Activated CD8-positive, alpha-beta memory T cell treated with anti-CD3 and anti-CD28 coated beads, Interleukin-2, amount 10 ng/mL, durations not matched to agents 7 days and 5 days (primary cell): ENCODE measurements at places on chromosomes 5 and 9. TPM values are rescaled to one million over a fixed set of nuclear protein-coding genes. Genes with fewer than 3 reads are reported as not detected.
A peak's percentile ranks its signal among the peaks of the same experiment; 100 is the strongest.

DNA sequence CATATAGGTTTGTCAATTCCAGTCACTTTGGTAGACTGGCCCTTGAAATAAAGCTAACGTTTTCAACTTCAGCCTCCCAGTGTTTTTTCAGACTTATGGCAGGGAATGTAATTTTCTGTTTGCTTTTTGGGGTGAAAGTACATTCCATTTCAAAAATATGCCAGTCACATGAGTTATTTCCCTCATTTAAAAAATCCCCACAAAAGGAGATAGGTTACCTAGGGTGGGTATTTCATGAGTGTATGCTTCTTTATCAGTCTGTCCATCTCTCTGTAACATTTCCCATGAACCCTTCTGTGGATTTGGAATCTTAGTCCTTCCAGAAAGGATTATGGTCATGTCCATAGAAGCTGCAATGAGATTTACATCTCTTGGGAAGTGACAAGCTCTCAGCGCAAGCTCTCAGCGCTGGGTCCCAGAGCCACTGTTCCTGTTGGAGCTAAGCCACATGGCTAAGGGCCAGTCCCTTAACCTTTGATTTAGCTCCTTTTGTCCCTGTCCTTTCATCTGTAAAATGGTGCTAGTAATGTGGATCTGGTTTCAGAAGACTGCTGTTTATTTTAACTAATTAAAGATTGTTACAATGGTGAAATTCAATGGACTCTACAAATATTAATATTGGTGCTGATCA is 294.9 kb downstream of the NR3C1 start:
- peaks cover 6% of the 10 kb centered on the region for H3K36me3 ChIP-seq
- no peak overlapping the region for H3K4me3 ChIP-seq
- H3K27ac ChIP-seq = no peak overlapping the region
- no peaks in the 10 kb centered on the region for H3K27me3 ChIP-seq
- DNase-seq = no peak

DNA sequence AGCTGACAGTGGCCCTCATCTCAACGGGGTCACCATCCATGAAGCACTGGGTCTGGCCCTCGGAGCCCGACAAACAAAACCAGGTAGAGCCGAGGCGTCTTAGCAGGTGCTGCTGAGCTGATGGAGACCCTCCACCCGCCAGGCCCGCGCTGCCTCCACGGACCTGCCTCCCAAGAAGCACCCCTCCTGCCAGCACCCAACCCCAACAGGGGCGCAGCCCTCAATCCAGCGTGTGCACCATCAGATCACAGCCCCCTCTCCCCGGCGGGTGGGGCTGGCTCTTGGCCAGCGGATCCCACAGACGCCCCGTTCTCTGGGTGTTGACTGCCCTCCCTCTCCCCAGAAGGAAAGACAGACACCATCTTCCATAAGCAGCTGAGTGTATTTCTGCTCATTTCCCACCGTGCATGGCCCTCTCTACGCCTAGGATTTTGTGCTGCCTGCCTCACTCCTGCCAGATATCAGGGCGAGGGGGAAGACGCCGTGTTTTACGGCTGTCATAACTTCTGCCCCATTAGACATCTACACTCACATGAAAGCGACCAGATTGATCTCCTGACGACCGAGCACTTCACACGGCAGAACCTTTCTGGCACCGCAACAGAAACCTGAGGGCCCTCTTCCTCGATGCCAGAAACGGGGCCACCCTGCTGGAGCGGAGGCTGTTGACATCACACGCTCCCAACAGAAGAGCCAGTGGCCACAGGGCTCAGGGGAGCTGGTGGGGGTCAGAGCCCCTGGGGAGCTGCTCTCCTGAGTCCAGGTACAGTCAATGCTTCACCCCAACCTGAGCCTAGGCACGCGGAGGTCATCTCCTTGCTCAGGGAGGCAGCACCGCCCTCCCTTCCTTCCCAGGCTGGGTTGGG is 12.4 kb downstream of the NACC2 start:
- no peak overlapping the region for H3K27ac ChIP-seq
- no peak for DNase-seq
- H3K27me3 ChIP-seq = no peaks in the 10 kb centered on the region
- H3K36me3 ChIP-seq = no peaks in the 10 kb centered on the region
- H3K4me3 ChIP-seq = no peak overlapping the region

GRCh38 chr5:55737793-55738192 is at the start of gene DDX4:
Gene DDX4 (plus strand): TSS chr5:55738061. CDS start chr5:55738964, 903 bp downstream.
- peaks cover 16% of the 10 kb centered on the region for H3K27me3 ChIP-seq
- H3K4me1 ChIP-seq = no peaks in the 10 kb centered on the region
- no peak within 1 kb of the TSS for H3K4me3 ChIP-seq
- peaks cover 1% of the 10 kb centered on the region for H3K36me3 ChIP-seq
- DNase-seq = no peak
- no peak within 1 kb of the TSS for H3K27ac ChIP-seq

DNA sequence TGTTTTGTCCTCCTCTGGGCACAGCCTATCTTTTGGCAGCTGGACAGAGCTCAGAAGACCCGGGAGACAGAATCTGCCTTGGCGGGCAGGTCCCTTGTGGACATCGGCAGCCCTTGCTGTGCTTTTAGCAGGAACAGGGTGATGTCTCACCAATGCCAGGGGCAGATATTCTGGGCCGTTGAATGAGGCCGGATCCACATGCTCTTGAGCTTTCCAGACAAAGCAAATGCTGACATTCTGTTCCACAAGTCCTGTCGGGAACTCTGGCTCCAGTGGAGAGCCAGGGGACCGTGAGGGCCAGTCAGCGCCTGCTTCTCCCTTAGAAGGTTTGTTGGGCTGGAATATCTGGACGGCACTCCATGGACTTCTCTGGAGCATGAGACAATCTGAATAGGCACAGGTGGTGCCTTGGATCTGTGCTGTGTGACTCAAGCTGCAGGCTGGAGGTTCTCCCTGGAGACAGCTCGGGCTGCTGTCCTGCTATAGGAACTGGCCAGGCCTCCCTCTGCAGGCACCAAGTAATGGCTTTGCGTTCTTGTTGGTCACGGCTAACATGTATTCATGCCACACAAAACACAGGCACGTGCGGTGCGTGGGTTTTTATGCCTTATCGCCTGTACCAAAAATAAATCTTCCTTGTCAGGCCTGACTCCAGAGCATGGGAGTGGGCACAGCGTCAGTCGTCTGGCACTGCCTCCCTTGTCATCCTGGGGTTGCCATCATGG is 80.3 kb downstream of the GADD45G start:
- H3K36me3 ChIP-seq = no peaks in the 10 kb centered on the region
- no peak for DNase-seq
- H3K27ac ChIP-seq = no peak overlapping the region
- H3K27me3 ChIP-seq = peaks cover 9% of the 10 kb centered on the region
- no peak overlapping the region for H3K4me3 ChIP-seq
- H3K4me1 ChIP-seq = peaks cover 11% of the 10 kb centered on the region

GRCh38 chr9:136858844-136859757 is 7.0 kb downstream of the MAMDC4 start:
- H3K36me3 ChIP-seq = peaks cover 12% of the 10 kb centered on the region
- H3K4me3 ChIP-seq = no peak overlapping the region
- H3K27me3 ChIP-seq = no peaks in the 10 kb centered on the region
- DNase-seq = no peak

DNA sequence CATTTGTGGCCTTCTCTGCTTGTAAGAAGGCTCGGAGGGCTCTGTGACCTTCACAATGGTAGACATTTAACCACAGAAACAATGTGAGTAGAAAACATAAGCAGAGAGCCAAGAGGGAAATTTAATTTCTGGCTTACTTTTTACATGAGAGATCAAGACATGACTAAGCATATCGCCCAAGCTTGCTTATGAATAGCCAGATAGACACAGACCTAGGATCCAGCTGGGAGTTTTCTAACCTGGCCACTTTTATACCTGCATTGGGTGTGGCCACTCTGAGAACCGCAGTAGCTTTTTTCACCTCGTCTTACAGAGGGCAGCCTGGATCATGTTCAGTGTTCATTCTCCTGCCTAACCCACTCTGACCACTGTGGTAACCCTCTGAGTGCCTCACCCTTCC is 244.9 kb upstream of the KCNN2 start:
- H3K4me1 ChIP-seq = no peaks in the 10 kb centered on the region
- no peaks in the 10 kb centered on the region for H3K27me3 ChIP-seq
- H3K27ac ChIP-seq = no peak overlapping the region
- H3K4me3 ChIP-seq = no peak overlapping the region

GRCh38 chr5:6633469-6634245 is 417 bp downstream of the SRD5A1 start:
- peaks cover 47% of the 10 kb centered on the region for H3K4me1 ChIP-seq
- H3K27ac ChIP-seq = peak overlapping the region; percentile 98
- peak overlapping the region; percentile 97 for H3K4me3 ChIP-seq
- H3K36me3 ChIP-seq = peaks cover 37% of the 10 kb centered on the region
- H3K27me3 ChIP-seq = no peaks in the 10 kb centered on the region
- no peak for DNase-seq

DNA sequence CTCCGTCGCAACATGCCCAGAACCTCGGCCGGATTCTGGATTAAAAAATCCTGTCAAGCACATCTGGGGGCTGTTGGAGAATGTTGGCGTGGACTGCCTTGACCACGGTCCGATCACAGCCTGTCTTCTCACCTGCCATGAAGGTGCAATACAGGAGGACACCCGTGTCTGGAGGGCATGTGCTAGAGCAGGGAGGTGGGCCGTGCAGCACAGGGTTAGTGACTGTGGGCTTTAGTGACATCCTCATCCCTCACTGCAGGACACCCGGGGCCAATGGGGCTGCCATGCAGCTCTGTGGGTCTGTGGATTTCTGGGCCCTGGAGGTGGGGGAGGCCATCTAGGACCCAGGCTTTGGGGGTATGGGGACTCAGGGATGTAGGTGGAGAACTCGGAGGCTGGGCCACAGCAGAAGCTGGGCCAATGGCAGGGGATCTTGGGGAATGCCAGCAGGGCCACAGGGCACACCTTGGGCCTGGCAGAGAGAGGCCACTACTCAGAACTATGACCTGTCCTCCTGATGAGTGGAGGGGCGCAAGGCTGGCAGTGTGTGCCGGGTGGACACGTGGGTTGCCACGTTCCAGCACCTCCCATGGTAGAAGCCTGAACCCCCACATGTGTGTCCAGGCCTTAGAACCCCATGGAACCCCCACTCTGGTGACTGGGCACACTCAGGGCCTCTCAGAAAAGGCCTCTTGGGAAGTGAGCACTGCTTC is 23.3 kb downstream of the ZDHHC11B start:
- H3K4me3 ChIP-seq = no peak overlapping the region
- H3K27me3 ChIP-seq = peaks cover 3% of the 10 kb centered on the region
- H3K27ac ChIP-seq = no peak overlapping the region

DNA sequence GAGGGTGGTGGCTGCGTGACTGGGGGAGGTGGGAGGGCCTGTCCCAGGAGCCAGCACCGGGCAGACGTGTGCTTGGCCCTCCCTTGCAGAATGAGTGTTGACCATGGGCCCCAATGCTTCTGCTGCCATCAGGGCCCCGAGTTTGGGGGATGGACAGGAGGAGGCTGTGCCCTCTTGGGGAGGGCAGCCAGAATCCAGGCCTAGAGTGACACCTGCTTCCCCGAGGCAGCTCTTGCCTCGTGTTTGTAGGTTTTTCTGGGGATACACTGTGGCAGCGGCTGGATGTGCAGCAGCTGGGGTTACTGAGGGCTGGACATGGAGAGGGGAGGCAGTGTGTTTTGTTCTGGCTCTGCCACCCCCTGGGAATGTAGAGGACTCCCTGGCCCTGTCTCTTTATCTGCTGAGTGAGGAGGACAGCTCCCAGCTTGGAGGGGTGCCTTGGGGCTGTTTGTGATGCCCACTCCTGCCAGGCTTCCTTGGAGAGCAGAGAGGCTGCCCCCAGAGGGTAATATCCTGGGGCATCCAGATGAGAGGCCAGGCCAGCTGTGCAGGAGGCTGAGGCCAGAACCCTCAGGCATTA is 22.7 kb downstream of the WNK2 start:
- no peak overlapping the region for H3K27ac ChIP-seq
- no peak for DNase-seq
- no peaks in the 10 kb centered on the region for H3K36me3 ChIP-seq
- no peak overlapping the region for H3K4me3 ChIP-seq

- no peaks in the 10 kb centered on the region for H3K4me1 ChIP-seq
- no peak overlapping the region for H3K27ac ChIP-seq
- H3K27me3 ChIP-seq = peaks cover 5% of the 10 kb centered on the region
- no peak overlapping the region for H3K4me3 ChIP-seq
- H3K36me3 ChIP-seq = no peaks in the 10 kb centered on the region
Measured at GRCh38 chr5:157903117-157903450, 44.1 kb upstream of the CLINT1 start.

DNA sequence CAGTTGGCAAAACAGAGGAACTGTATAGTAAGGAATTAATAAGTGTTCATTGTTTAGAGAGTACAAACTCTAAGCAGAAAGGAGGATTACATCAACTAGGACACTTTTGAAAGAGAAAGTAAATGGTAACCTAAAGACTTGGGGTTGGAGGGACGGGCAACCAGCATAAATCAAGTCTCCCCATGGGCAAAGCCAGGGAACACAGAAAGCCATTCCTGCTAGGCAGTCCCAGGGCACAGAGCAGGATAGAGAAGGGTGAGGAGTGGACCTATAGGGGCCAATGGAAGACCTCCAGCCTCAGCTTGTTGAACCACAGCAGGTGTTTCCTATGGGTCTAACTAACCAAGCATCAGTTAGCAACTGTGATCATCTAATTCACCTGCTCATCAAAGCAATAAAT is 9.2 kb upstream of the ERAP1 start:
- DNase-seq = peak; percentile 47
- H3K4me3 ChIP-seq = peak overlapping the region; percentile 78
- H3K36me3 ChIP-seq = no peaks in the 10 kb centered on the region
- no peaks in the 10 kb centered on the region for H3K27me3 ChIP-seq
- H3K4me1 ChIP-seq = peaks cover 38% of the 10 kb centered on the region

DNA sequence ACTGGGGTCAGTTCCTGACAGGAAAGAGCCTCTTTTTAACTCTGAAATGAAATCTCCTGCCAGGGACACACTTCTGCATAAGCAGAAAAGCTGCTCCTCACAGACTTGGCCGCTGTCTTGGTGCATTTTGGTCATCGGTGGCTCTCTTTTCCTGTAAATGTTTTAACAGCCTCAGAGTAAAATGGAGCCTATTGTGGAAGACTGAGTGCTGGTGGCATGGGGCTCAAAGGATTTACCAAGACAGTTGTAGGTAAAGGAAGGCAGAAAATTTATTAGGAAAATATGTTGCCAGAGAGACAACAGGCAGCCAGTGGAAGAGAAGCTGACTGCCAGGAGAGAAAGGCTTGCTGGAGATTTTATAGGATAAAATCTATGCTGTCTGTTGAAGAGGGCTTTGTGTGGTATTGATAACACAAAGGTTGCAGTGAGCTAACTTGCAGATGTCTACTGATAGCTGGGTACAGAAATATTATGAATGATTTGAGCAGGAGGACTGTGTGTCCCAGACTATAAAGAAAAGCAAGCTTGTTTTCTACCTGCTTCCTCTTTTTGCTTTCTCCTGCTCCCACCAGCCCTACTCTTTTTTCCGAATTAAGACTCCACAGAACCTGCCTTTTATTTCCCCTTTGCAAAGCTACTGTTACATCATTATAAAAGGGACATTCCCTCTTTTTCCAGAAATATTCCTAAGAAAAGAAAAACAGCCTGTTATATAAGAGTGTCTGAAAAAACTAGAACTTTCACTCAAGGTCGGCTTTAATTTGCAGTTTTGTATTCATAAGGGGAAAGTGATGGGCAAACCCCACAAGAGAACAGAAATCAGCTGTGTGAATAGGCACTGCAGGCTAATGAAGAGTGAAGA is 27.9 kb upstream of the IFNA14 start:
- no peaks in the 10 kb centered on the region for H3K36me3 ChIP-seq
- H3K4me3 ChIP-seq = no peak overlapping the region
- DNase-seq = no peak

- H3K27ac ChIP-seq = no peak overlapping the region
- no peaks in the 10 kb centered on the region for H3K36me3 ChIP-seq
- no peak for DNase-seq
- H3K4me1 ChIP-seq = no peaks in the 10 kb centered on the region
- no peak overlapping the region for H3K4me3 ChIP-seq
- no peaks in the 10 kb centered on the region for H3K27me3 ChIP-seq
Measured at GRCh38 chr5:120613729-120614128, 149.6 kb downstream of the PRR16 start.

NUTM2G gene
- total RNA-seq = not detected

LIX1 gene
- total RNA-seq = not detected

S1PR3 gene
- total RNA-seq = 0.05 TPM

ADRA1B gene
- not detected for total RNA-seq

FCHO2 gene
- 2.8 TPM for total RNA-seq
